ENCODE measurements at places on chromosomes 2 and 18.

DNA sequence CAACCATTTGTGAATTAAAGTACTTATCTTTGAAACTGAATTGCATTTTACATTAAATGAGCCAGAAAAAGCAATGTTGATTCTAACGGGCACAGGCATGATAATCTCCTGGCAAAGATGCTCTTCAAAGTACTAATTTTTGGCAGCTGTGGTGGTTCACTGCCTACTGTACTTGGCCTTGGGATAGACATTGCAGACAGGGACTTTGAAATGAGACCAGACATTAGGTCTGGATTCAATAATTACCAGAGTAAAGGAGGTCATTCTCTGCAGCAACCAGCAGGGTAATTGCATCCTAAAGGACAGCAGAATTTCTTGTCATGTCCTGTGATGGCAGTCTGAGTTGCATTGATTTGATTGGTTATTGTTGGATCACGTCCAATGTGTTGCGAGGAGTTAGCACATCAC lies 986.5 kb downstream of the TDRD15 start:
- no peak for DNase-seq

DNA sequence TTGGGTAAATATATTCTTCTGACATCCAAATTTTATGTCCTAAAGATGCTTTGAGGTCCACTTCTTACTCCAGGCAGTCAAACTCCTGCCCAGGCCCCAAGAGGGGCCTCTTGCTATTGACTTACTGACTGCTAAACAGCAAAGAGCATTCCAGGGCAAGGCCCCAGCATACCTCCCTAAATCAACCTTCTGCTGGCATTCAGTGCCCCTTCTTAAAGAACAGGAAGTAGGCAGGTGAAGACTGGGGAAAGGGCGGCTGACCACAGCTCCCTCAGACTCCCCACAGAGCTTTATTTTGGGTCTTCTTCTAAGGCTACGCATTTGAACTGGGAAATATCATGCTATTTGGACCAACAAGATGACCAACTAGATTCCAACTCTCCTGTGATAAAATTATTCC lies 68.9 kb downstream of the USP40 start:
- DNase-seq = no peak

- no peak for DNase-seq
Measured at GRCh38 chr2:56449449-56449860, 265.7 kb downstream of the CCDC85A start.

DNA sequence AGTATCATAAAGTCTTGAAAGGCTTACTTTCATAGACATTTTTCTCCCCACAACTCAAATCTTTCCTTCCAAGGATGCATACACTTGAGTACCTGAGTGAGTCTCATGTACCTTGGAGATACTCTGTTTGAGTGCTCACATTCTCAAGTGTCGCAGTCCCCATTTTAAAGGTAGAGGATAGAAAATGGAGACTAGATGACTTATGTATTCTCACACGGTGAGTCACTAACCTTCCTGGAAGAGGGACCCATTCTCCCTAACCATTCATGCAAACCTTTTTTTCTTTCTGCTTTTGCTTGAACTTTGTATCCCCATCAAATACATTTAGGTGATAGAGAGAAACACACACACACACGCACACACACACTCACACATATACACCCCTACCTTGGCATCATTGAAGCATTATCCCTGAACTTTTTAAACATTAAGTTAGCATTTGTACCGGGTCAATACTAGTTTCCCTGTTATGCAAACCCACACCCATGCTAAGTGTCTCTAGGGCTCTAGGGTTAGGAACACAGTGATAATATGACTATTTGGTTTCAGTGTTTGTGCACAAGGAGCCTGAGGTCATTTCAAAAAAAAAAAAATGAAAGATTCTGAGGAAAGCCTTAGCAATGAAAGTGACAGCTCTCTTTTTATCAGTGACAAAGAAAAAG lies 236.2 kb downstream of the IKZF2 start:
- no peak for DNase-seq

- no peak for DNase-seq
Measured at GRCh38 chr18:4721545-4721944, 266.4 kb upstream of the DLGAP1 start.
